ENCODE measurements at places on chromosomes 5 and 9. TPM values are rescaled to one million over a fixed set of nuclear protein-coding genes. Genes with fewer than 3 reads are reported as not detected.

PFN3 gene
- not detected for total RNA-seq

EXD3 gene
- 9.1 TPM for total RNA-seq

KCNMB1 gene
- not detected for total RNA-seq

IFNK gene
- total RNA-seq = not detected

PRRC1 gene
- 47.8 TPM for total RNA-seq

PRR7 gene
- total RNA-seq = 23.3 TPM

GRK6 gene
- 39.1 TPM for total RNA-seq

SAPCD2 gene
- 1.0 TPM for total RNA-seq

SPATA31A3 gene
- total RNA-seq = not detected

SLIT3 gene
- total RNA-seq = 25.1 TPM

FOXD4 gene
- total RNA-seq = not detected

LRRC19 gene
- total RNA-seq = not detected

STPG3 gene
- total RNA-seq = not detected

NDOR1 gene
- 6.8 TPM for total RNA-seq

MLANA gene
- total RNA-seq = not detected

SPATA31D4 gene
- not detected for total RNA-seq

CYSRT1 gene
- total RNA-seq = 1.3 TPM

RNF183 gene
- not detected for total RNA-seq

DOCK8 gene
- 4.0 TPM for total RNA-seq

CCNB1 gene
- 22.5 TPM for total RNA-seq

C9orf153 gene
- total RNA-seq = not detected

IFNW1 gene
- total RNA-seq = not detected

CAVIN4 gene
- 0.33 TPM for total RNA-seq

AJM1 gene
- 1.2 TPM for total RNA-seq

GPR21 gene
- total RNA-seq = 2.0 TPM

SLC6A18 gene
- not detected for total RNA-seq

PCDHA1 gene
- total RNA-seq = 0.26 TPM

PCA3 gene
- not detected for total RNA-seq

RALGPS1 gene
- total RNA-seq = 1.1 TPM

NFIB gene
- total RNA-seq = 64.3 TPM

PPP1R26 gene
- 12.3 TPM for total RNA-seq

THOC3 gene
- 91.2 TPM for total RNA-seq

SCGB3A2 gene
- not detected for total RNA-seq

IGIP gene
- 4.5 TPM for total RNA-seq

ABO gene
- total RNA-seq = not detected

SLC36A3 gene
- total RNA-seq = not detected

ACTBL2 gene
- 0.16 TPM for total RNA-seq

MARCOL gene
- not detected for total RNA-seq

IL5 gene
- not detected for total RNA-seq

CACNA1B gene
- total RNA-seq = 0.09 TPM

LHX3 gene
- not detected for total RNA-seq

NUTM2F gene
- not detected for total RNA-seq

FGF1 gene
- total RNA-seq = 22.5 TPM

GFPT2 gene
- not detected for total RNA-seq

ENTPD2 gene
- 15.5 TPM for total RNA-seq

GABBR2 gene
- total RNA-seq = not detected

SPATA6L gene
- total RNA-seq = 4.3 TPM

C9 gene
- total RNA-seq = under 0.01 TPM

ANKS6 gene
- total RNA-seq = 6.2 TPM

ZNF354C gene
- 6.8 TPM for total RNA-seq

IL7R gene
- 1.0 TPM for total RNA-seq

IL31RA gene
- 2.2 TPM for total RNA-seq

RXRA gene
- total RNA-seq = 22.3 TPM

PCDHGA8 gene
- total RNA-seq = 0.87 TPM

All from mammary epithelial cell (primary cell).